SK-N-MC (cell line): ENCODE measurements at places on chromosomes 3 and 15.

DNA sequence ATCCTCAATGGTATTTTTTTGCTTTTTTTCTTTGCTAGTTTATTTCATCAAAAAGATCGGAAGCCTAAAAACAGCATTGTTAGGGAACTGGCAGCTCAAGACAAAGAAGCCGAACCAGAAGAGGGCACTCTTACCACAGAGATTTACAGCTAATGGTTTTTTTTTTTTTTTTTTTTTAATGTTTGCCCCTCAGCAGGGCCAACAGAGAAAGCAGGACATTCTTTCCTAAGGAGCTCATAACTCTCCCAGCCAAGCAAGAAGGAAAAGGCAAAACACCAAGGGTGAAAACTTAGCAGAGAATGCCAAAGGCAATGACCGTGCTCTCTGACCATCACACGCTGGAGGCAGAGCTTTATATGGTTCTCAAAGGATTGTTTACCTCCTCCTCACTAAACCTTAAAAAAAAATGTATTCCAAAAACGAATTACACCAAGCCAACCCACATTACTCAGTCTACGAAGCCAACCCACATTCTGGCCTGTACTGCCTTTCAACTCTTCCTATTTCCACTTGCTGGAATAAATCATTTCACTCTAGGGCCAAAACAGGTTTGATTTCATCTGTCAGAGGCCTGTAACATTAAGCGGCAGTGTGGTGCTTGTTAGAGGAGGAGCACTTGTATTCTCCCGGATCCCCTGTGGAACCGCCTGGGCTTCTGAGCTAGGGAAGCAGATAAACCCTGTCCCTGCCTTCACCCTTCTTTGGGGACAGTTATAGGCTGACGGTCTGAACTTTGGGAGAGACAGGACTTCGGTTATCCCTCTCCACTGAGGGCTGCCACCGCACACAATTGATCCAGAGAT is 35.6 kb upstream of the GYG1 start:
- peak; percentile 44 for DNase-seq

DNA sequence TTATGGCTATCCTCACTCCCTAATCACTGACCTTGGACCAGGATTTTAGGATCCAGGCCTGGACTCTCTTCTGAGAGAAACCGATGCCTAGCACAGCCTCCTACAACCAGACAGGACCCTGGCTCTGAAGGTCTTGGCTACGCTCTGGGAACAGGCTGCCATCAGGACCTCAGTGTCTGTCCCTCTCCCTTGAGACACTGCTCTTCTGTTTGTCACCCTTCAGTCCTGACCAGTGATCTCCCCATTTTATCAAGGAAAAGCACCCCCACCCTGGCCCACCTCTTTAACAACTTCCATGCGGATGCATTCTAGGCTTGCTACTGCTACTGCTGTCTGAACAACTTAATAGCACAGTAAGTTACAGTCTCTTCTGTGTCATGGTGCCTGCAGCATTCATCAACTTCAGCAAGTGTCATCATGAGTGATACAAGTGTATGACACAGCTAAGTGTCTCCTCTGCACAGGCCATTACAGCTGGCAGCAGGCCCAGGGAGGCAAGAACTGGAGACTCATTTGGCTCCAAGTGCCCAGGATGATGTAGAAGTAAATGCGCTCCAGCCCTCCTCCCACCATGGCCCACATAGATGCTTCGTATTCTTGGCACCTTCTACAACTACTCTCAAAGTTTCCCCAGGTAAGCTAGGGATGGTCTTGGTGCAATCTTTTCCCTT is 302.4 kb downstream of the EPHB1 start:
- no peak for DNase-seq

- DNase-seq = no peak
Measured at GRCh38 chr15:37045859-37046740, 54.2 kb downstream of the MEIS2 start.

DNA sequence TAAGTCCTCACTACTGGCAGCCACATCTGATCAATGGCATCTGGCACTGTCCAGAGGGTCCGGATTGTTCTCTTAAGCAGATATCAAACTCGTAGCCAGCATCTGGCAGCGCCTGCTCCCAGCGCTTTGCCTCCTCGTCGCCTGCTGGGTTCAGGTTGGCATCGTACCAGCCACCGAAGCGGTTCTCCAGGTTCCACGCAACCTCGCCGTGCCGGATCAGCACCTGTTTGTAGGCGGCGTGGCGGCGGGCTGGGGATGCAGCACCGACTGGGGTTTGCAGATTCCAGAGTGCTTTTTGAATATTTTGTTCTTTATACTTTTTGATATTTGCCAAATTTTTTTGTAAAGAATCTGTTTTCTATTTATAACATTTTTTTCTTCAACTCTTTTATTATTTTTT is 111.6 kb downstream of the NR2F2 start:
- no peak for DNase-seq

DNA sequence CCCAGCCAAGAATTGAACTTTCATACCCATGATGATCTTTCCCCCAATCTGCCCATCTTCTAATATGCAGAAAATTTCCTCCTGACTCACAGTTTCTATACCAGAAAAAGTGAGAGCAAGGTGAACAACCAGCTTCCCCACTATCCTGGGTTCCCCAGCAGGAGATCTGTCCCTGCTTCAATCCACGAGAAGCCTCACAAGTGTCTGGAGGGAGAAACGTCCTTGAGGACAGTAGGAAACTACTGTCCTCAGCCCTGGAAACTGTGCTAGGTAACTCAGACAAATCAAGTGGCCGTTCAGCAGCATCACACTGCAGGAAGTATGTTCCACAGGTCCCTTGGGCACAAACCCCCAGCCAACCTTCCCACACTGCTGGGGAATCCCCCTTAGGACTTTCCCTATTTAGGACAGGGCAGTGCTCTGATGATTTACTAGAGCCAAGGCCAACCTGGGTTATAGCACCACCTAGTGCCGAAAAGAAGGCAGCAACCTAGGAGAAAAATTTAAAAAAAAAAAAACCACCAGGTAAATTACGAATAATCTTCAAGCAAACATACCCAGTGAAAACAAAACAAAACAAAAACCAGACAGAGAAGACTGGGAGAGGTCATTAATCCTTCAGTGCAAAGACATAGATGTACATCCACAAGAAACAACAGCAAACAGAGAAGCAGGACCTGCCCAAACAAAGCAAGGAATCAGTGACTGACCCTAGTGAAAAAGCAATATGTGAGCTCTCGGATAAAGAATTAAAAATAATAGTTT is 36.0 kb downstream of the MORC1 start:
- no peak for DNase-seq

DNA sequence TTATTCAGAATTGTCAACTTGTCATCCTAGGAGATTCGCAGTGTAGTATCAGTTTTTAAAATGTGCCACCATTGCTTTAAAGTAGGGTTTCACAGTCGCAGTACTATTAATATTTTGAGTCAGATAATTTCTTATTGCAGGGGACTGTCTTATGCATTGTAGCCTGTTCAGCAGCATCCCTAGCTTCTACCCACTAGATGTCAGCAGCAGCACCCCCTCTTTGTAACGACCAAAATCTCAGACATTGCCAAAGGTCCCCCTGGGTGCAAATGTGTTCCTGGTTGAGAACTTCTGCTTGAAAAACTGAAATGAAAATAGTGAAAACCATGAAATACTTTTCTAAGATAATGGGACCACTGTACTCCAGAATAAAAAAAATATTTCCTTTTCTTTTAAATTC is 474.8 kb downstream of the CNTN3 start:
- no peak for DNase-seq

- DNase-seq = no peak
Measured at GRCh38 chr3:180693656-180694055, 14.4 kb upstream of the CCDC39 start.

GRCh38 chr3:181952929-181953328 is 241.2 kb downstream of the SOX2 start:
- no peak for DNase-seq

DNA sequence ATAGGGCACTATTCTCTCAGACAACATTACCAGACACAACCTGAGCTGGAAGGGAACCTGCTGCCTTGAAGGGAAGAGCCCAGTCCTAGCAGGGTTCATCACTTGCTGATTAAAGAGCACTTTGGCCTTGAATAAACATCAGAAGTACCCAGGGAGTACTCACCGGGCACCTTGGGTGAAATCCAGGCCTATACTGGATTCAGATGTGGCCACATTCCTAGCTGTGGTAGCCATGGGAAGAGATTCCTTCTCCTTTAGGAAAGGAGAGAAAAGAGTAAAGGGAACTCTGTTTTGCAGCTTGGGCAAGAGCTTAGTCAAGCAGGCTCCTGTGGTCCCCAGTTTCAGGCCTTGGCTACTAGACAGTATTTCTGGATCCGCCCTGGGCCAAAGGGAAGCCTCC is 195.0 kb downstream of the SPATA16 start:
- DNase-seq = no peak

- no peak for DNase-seq
Measured at GRCh38 chr3:53016236-53016635, 29.6 kb downstream of the SFMBT1 start.

DNA sequence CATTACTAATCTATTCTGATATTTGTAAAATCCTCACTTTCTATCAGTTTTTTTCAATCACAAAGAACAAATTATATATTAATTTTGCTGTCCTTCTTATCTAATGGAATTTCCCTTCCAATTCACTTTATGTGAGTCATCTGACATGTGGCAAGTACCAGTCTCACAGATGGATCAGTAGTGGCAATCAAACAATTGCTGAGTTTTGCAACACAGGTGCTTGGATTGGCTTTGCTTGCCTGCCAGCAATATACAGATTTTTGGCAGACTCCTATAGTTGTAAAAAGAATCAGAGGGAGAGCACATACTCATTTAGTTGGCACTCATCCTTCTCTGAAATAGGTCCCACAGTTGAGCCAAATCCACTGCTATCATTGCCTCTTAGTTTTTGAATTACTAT is 83.7 kb downstream of the BCHE start:
- no peak for DNase-seq
